ENCODE measurements at places on chromosomes 4 and X. TPM values are rescaled to one million over a fixed set of nuclear protein-coding genes. Genes with fewer than 3 reads are reported as not detected.

SLC49A3 gene
- total RNA-seq, result 3.3 TPM

MAGEB17 gene
- 0.26 TPM for total RNA-seq

BMP3 gene
- total RNA-seq, result 5.5 TPM

DNA sequence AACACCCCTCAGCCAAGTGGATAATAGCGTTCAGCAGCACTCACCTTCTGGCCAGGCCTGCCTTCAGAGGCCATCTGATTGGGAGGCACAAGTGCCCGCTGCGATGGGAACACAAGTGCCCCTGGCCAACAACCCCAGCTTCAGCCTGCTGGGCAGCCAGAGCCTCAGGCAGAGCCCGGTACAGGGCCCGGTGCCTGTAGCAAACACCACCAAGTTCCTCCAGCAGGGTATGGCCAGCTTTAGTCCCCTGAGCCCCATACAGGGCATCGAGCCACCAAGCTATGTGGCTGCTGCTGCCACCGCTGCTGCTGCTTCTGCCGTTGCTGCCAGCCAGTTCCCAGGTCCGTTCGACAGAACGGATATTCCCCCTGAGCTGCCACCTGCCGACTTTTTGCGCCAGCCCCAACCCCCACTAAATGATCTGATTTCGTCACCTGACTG is 55.9 kb upstream of the MTM1 start:
- no peaks in the 10 kb centered on the region for H3K4me1 ChIP-seq
- H3K27me3 ChIP-seq, result no peaks in the 10 kb centered on the region
- no peak for DNase-seq
- H3K4me3 ChIP-seq, result no peak overlapping the region

- no peak overlapping the region for H3K4me3 ChIP-seq
- no peak overlapping the region for H3K27ac ChIP-seq
- peaks cover 26% of the 10 kb centered on the region for H3K4me1 ChIP-seq
Measured at GRCh38 chr4:113641025-113641431, 120.5 kb downstream of the CAMK2D start.

DNA sequence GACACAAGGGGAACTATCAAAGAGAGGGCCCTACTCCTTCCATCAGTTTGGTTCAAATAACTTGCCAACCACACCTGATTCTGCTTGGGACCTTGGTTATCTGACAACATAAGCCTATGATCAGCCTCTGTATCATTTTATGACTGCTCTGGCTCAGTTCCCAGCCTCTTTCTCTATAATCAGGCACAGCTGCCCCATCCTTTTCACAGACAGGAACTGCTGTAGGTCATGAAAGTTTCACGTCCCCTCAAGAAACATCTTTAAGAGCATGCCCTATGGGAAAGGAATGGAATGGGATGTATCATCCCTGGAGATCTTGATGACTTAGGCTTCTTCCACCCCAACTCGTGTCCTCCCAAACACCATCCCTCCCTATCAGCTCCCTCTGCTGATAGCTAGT is 243.4 kb downstream of the AR start:
- H3K4me1 ChIP-seq, result no peaks in the 10 kb centered on the region
- H3K4me3 ChIP-seq, result no peak overlapping the region
- no peaks in the 10 kb centered on the region for H3K36me3 ChIP-seq
- DNase-seq, result no peak

GRCh38 chr4:181488926-181489325 is 754.3 kb upstream of the TENM3 start:
- no peak overlapping the region for H3K4me3 ChIP-seq
- no peaks in the 10 kb centered on the region for H3K36me3 ChIP-seq
- H3K27ac ChIP-seq, result no peak overlapping the region
- no peak for DNase-seq
- H3K4me1 ChIP-seq, result peaks cover 3% of the 10 kb centered on the region

DNA sequence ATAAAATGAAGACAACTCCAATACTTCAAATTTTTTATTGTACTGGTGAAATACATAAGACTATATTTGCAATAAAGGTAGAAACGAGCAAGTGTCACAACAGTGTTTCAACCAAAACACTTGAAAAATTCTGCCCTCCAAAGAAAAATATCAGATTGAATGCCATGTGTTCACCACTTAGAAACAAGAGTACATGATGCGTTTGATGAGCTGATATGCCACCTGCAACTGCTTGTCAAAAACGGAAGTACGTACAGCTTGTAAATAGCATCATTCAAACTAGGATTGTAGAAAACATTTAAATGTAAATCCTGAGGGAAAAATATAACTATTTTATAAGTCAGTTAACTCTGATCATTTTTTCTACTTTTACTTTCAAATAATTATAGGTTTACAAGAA is 276.1 kb downstream of the ANTXR2 start:
- H3K27me3 ChIP-seq, result no peaks in the 10 kb centered on the region
- no peaks in the 10 kb centered on the region for H3K4me1 ChIP-seq
- no peaks in the 10 kb centered on the region for H3K36me3 ChIP-seq

GRCh38 chr4:119151161-119151560 is 15.5 kb downstream of the MYOZ2 start:
- H3K4me1 ChIP-seq, result no peaks in the 10 kb centered on the region
- DNase-seq, result no peak
- H3K36me3 ChIP-seq, result no peaks in the 10 kb centered on the region
- no peak overlapping the region for H3K4me3 ChIP-seq
- no peaks in the 10 kb centered on the region for H3K27me3 ChIP-seq

DNA sequence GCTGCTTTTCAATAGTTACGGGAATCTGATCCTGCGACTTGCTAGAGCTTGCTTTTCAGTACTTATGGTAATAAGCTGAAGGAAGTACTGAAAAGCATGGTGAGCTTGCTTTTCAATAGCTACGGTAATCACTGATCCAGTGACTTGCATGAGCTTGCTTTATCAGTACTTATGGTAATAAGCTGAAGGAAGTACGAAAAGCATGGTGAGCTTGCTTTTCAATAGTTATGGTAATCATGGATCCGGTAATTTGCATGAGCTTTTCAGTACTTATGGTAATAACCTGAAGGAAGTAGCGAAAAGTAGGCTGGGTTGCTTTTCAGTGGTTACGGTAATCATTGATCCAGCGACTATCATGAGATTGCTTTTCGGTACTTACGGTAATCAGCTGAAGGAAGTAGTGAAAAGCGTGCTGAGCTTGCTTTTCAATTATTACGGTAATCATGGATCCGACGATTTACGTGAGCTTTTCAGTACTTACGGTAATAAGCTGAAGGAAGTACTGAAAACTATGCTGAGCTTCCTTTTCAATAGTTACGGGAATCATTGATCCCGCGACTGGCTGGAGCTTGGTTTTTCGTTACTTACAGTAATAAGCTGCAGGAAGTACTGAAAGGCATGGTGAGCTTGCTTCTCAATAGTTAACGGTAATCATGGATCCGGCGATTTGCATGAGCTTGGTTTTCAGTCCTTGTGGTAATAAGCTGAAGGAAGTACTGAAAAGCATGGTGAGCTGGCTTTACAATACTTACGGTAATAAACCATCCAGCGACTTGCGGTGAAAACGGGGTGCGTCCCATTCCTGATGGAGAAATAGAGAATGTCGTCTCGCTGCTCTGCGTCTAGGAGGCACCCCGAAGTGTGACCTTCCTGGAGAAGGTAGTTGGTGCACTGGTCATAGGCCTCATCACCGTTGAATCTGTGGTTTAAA is 6.5 kb downstream of the CRLF2 start:
- H3K36me3 ChIP-seq, result no peaks in the 10 kb centered on the region
- H3K27ac ChIP-seq, result no peak overlapping the region
- peak overlapping the region; percentile 85 for H3K4me3 ChIP-seq

GRCh38 chr4:123599061-123599919 is 202.7 kb downstream of the SPRY1 start:
- H3K4me3 ChIP-seq, result no peak overlapping the region
- H3K27ac ChIP-seq, result no peak overlapping the region
- H3K27me3 ChIP-seq, result no peaks in the 10 kb centered on the region

DNA sequence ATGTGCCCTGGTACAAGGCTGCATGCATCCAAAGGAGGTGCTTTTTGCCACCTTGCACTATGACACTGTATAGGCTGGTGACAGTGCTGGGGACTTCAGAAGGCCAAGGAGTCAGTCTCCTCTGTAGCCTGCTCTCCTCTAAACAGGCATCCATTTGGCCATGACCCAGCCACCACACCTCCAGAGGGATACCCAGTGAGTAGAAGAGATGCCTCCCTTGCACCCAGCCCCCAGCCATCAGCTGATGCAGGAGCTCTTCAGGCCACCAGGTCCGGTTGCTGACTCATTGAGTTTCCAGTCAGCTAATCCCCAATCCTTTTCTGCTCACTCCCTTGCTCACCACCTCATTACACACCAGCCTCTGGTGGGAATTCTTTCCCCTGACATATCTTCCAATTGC is 99.8 kb downstream of the PJA1 start:
- H3K36me3 ChIP-seq, result no peaks in the 10 kb centered on the region
- DNase-seq, result peak; percentile 60
- H3K4me1 ChIP-seq, result peaks cover 8% of the 10 kb centered on the region
- no peaks in the 10 kb centered on the region for H3K27me3 ChIP-seq
- no peak overlapping the region for H3K27ac ChIP-seq

DNA sequence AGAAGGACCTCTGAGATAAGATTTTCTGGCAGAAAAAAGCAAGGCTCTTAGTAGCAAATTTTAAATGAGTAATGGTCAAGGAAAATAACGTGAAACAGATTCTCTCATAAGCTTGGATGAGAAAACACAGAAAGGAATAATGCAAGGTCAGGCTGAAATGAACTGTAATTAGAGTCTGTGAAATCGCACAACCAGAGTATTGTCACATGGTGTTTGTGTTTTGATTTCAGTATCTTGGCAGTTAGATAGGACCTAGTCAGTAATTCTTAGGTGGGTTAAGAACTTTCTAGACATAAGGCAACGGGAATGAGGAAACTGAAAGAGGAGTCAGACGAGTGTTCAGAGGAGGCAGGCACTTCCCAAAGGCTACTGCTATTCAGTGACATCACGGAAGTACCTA is 34.6 kb downstream of the LIMCH1 start:
- H3K4me1 ChIP-seq, result peaks cover 18% of the 10 kb centered on the region
- H3K4me3 ChIP-seq, result peak overlapping the region; percentile 34
- H3K36me3 ChIP-seq, result no peaks in the 10 kb centered on the region
